Nephron progenitor cell (in vitro differentiated cells): ENCODE measurements at places on chromosomes 16 and 17.
A peak's percentile ranks its signal among the peaks of the same experiment; 100 is the strongest.

DNA sequence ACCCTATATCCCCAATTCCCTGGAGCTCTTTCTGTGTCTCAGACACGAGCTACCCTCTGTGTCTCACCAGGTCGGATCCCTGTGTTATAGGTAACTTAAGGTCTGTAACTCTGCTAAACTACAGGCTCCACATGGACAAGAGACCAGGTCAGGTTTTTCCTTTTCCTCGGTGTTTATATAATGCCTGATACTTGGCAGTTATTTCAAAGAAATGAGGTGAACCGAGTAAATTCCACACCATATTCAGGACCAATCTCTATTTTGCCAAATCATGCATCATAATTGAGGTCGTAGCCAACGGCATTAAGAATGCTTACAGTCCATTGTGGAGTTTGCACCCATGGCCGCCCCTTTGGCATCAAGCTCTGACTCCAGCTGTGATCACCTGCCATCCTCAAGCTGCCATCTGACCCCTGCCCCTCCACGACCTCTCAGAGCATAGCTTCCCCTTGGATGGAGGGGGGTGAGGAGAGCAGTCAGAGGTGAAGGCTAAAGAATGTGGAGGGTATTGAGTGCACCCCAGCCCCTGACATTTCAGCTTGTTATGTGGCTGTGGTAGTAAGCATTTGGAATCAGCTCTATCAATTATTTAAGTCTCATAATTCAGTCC is 434.7 kb upstream of the RBFOX1 start:
- DNase-seq: peak; percentile 38

GRCh38 chr17:81417879-81418709 is 22.8 kb downstream of the BAHCC1 start:
- DNase-seq: no peak

DNA sequence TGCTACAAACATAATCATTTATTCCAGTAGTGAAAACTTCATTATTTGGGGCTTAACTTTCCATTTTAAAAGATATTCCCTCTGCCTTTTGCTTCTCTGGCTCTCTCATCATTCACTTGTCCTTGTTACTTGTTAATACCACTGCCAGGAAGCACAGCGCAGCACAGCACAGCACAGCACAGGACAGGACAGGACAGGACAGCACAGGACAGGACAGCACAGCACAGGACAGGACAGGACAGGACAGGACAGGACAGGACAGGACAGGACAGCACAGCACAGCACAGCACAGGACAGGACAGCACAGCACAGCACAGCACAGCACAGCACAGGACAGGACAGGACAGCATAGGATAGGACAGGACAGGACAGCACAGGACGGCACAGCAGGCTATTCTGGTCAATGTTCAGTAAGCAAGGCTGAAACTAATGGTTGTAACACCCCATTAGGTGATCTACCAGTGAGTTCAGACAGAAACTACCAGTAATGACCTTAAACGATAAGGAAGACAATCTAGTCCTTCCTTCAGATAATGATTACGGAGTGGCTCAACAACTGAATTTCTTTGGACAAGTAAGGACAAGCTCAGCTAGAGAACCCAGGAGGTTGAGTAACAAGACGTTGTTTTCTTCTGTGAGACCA is 31.9 kb downstream of the COG1 start:
- DNase-seq: no peak

DNA sequence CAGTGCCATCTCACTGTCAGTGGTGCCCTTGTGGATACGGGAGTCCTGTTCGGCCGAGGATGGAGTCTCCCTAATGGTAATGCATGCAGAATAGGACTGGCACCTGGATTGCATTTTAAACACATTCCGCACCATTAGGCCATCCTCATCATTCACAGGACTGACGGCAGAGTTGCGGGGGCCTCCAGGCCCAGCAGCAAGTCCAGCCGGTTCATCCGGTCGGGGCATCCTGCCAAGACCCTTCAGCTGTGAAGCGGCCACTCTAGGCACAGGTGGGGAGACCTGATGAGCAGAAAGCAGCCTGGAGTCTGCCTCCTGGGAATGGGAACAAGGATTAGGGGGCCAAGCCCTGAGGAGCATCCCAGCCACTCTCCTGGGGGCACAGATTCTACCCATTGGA is 90.3 kb upstream of the XYLT1 start:
- no peak for DNase-seq

DNA sequence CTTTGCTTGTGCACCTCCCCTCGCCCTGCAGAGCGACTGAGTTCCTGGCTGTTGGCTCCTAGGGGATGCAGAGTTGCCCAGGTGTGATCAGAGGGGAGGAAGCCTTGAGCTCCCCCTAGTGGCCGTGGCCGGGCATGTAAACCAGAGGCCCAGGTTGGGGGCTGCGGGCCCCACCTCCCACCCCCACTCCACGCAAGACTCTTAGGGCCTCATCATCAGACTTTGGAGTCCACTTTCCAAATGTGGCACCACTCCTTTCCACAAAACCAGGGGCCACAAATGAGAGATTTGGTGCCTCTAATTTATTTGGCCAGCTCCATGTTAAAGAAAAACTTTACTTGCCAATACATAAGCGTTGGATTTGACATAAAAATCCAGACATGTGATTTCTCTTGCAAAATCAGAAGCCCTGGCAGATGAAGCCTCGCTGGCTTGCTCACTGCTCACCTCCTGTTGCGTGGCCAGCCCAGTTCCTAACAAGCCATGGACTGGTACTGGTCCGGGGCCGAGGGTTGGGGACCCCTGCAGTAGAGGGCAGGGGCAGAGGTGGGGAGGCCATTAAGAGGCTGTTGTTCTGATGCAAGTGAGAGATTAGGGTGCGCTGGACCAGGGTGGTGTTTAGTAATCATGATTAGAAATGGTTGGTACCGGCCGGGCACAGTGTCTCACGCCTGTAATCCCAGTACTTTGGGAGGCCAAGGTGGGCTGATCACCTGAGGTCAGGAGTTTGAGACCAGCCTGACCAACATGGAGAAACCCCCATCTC is 28.7 kb upstream of the GAS7 start:
- peak; percentile 59 for DNase-seq

DNA sequence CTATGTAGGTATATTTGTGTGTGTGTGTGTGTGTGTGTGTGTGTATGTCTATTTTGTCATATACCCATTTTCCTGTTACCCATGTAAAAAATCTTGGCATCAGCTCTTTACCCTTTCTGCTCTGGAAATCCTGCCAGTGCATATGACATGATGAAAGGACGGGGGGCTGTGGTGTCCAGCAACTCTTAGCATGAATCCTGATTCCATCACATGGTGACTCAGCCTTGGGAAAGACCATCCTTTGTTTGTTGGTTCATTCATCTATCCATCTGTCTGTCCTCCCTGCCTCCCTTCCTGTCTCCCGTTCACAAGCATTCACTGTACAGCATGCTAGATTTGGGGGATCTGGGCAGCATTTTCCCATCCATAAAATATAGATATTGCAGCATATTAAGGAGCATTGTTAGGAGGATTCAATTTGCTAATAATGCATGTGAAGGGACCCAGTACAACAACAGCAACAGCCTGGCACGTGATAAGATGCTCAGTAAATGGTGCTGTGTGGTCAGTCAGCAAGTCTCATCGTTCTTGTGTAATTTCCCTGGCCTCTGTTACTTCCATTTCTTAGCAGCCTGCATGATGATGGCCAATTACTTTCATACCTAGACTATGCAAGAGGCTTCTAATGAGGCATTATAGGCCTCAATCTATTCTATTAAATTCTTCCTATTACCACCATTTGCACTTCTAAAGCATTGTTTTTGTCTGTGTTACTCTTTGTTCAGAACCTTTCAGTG is 191.0 kb downstream of the PRKCA start:
- DNase-seq: no peak

DNA sequence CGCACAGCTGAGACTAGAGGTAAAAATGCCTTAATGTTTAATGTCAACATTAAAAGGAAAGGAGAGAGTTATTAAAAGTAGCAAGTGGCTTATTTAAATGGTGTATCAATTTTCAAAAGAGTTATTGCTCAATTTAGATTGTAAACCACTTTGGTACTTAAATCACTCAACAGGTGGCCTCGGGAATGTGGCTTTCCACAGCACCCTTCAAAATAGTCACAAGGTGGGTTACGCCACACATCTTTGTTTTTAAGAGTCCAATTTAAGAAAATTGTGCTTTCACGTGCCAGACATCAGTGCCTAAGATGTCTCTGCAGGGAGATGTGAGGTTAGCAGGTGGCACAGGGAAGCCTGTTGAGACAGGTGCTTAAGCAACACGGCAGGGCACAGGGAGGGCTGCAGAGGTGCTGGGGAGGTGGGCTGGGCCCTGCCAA is 27.5 kb upstream of the ADCY7 start:
- no peak for DNase-seq

GRCh38 chr17:13182854-13183253 is 165.0 kb upstream of the ELAC2 start:
- DNase-seq: peak; percentile 35

- DNase-seq: no peak
Measured at GRCh38 chr17:65104541-65104940, 32.6 kb upstream of the RGS9 start.

GRCh38 chr16:3672571-3673041 is 18.1 kb downstream of the DNASE1 start:
- DNase-seq: no peak

DNA sequence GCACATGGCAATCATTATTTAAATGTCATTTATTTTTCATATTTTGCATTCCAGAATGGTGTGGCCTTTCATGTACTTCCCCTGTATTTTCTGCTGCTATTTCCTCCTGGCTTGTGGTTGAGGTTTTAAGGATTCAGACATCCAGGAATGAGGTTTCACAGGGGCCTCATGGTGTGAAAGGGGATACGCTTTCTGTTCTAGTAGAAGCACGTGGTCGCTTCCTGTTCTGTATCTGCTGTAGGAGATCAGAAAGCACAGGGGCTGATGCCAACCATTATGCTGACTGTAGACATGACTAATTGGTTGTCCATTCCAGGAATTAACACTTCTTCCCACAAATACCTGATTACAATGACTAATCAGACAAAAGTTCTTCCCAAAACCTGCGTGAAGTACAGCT is 405.9 kb downstream of the SHISA9 start:
- DNase-seq: no peak

GRCh38 chr16:31143011-31143693 is 6.7 kb downstream of the PRSS36 start:
- no peak for DNase-seq

GRCh38 chr16:88334778-88335720 is 47.7 kb upstream of the ZNF469 start:
- DNase-seq: no peak

DNA sequence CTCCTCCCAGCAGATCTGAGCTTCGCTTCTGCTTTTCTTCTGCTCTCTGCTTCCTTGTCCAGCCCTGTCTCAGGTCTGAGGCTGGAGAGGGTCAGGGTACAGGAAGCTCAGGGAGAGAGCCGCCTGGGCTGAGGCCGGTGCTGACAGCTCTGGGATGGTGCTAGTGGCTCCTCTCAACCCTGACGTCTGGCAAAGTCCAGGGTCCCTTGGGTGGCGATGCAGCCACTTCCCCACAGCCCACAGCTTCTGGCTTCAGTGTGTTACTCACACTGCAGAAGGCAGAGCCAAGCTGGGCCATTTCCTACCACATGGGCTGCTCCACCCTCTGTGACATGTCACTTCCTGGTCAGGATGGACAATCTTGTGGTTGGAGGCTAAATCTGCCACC is at the start of gene CD300C:
TSS of gene CD300C (minus strand) at position 273 of the 388 bp plus-strand sequence. CDS start 333 bp downstream, outside the sequence.
- DNase-seq: no peak

- no peak for DNase-seq
Measured at GRCh38 chr16:23836078-23836403, 258 bp downstream of the PRKCB start.

DNA sequence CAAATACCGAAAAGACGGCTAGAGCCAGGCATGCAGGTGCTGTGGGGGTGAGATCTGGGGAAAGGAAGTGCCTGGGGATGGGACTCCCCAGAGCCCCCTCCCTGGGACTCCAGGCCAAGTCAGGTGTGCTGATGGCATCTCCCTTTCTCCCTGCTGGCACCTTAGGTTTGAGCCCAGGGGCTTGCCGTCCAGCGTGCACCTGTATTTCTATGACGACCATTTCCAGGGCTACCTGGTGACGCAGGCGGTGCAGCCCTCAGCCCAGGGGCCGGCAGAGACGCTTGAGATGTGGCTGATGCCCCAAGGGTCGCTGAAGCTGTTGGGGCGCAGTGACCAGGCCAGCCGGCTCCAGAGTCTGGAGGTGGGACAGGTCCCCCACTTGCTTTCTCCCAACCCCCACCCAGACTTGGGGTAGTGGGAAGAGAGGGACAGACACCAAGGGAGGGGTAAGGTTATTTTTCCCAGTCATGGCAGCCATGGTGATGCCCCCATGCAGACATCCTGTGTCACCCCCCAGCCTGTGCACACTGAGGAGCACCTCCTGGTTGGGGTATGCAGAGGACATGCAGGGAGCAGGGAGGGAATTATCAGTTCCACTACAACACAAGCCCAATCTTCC is 11.1 kb downstream of the XYLT2 start:
- DNase-seq: no peak

- no peak for DNase-seq
Measured at GRCh38 chr17:57286399-57287105, 30.2 kb downstream of the MSI2 start.

- no peak for DNase-seq
Measured at GRCh38 chr17:69696650-69697049, 282.2 kb downstream of the MAP2K6 start.

- no peak for DNase-seq
Measured at GRCh38 chr17:55740511-55741355, 10.1 kb upstream of the PCTP start.

- DNase-seq: no peak
Measured at GRCh38 chr17:76840443-76840767, 27.8 kb upstream of the MGAT5B start.

DNA sequence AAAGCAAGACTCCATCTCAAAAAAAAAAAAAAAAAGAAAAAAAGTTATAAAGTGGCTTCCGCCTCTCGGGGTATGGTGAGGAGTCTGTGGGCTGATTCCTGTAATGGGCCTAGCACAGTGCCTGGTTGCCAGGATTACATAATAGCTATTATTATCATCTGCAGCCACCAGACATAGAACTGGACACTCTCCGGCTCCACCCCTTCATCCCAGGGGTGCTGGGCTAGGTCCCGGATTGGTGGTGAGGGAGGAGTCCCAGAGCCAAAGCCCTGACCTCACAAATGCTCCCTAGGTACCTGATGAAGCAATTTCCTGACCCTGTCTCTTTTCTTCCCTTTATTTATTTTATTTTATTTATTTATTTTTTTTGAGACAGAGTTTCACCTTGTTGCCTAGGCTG is 11.6 kb upstream of the ADGRG1 start:
- DNase-seq: no peak

DNA sequence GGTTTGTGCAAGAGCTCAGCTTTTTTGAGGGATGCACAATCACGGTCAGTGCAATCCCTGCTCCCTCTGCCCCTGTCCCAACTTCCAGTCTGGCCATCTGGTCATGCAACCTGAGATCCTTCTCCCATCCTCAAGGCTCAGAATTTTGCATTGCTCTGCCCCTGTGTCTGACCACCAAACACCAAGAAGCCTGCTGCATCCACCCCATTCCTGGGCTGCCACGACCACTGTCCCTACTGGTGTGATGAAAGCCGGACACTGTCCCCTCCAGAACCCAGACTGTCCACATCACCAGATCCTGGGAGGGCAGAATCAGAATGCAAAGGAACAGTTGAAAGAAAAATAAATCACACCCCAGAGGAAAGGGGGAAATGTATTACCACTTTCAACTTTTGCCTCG is 231.0 kb downstream of the C16orf78 start:
- DNase-seq: no peak
